Activated naive CD8-positive, alpha-beta T cell treated with anti-CD3 and anti-CD28 coated beads for 36 hours (primary cell): ENCODE measurements at places on chromosomes 12 and 14. TPM values are rescaled to one million over a fixed set of nuclear protein-coding genes. Genes with fewer than 3 reads are reported as not detected.

DNA sequence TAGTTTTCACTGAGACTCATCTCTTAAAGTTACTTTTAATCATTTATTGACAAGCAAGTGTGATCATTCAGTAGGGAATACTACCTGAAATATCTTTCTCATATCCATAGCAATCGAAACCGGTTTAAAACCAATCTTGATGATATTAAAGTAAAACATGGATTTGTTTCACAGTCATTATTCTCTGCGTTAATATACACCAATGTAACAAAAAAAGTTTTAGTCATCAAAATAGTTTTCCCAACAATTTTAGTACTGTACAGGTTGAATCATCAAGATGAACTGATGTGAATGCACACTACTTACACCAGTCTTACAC lies 137.0 kb upstream of the KRAS start:
- H3K4me3 ChIP-seq: peak overlapping the region; percentile 67
- H3K4me1 ChIP-seq: peaks cover 45% of the 10 kb centered on the region

- no peak overlapping the region for H3K4me3 ChIP-seq
- DNase-seq: no peak
- H3K4me1 ChIP-seq: peaks cover 3% of the 10 kb centered on the region
- H3K27ac ChIP-seq: no peak overlapping the region
- peaks cover 26% of the 10 kb centered on the region for H3K36me3 ChIP-seq
- no peaks in the 10 kb centered on the region for H3K27me3 ChIP-seq
These were observed 45.8 kb downstream of the CRADD start for GRCh38 chr12:93722835-93723567.

DNA sequence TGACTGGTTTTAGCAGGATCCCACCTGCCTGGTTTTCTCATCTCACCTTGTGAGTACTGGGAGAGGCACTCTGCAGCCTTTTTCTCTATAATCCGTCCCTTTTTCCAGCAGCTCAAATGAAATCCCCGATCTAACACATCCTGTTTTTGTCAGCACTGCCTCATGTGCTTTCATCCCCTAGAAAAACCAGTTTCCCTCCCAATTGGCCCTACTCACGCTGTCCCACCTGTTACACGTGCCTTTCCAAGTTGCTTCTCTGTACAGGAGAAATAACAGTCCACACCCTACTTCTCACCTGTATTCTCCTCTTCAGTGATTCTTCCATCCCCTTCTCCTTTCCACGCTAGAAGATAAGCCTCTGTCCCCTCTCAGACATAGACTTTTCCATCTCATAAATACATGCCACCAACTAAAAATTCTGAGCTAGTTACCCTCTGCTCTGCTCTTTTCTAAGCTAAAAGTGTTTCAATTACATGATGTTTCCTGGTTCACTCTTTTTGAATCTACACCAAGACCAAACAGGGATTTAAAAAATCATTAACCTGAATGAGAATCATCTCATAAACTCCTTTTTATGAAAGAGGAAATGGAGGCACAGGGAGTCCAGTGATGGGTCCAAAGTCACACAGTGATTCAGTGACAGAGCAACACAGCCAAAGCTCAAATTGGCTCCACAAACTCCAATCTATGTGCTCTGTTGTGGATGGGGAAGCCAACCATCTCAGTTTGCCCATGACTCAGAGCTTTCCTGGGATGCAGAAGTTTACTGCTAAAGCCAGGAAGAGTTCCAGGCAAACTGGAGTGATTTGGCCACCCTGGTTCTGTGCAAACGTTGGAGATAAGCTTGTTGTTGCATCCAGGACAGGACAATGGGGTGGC lies 240.0 kb upstream of the TMEM132C start:
- no peaks in the 10 kb centered on the region for H3K4me1 ChIP-seq
- H3K27me3 ChIP-seq: no peaks in the 10 kb centered on the region

DNA sequence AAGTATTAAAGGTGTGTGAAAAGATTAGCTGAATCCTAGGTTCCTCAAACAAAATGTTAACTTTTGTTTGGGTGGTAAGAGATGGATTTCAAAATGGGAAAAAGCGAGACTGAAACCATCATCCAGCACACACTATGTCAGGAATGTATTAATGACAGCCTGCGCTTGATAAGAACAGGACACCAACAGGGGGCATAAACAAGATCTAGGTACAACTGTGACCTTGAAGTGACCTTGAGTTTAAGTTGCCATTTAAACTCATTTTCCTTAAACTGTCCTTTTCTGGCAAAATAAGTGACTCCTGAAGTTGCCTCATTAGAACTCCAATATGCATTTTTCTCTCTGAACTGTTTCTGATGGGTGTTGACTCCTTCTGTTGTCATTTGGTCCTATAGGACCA lies 17.1 kb downstream of the PRKCH start:
- no peaks in the 10 kb centered on the region for H3K27me3 ChIP-seq
- H3K4me1 ChIP-seq: peaks cover 86% of the 10 kb centered on the region
- peak overlapping the region; percentile 53 for H3K4me3 ChIP-seq
- peaks cover 61% of the 10 kb centered on the region for H3K36me3 ChIP-seq

DNA sequence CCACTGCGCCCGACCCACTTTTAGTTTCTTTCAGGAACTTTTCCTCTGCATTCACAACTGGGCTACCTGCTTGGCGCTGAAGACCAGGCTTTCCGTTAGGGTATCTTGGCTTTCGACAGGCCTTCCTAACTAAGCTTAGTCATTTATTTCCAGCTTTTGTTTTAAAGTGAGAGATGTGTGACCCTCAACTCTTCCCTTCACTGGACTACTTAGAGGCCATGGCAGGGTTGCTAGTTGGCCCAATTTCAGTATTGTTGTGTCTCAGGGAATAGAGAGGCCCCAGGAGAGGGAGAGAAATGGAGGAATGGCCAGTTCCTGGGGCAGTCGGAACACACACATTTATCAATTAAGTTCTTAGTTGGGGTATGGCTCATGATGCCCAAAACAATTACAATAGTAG lies 10.4 kb downstream of the MTA1 start:
- DNase-seq: no peak
- H3K27me3 ChIP-seq: no peaks in the 10 kb centered on the region
- peaks cover 18% of the 10 kb centered on the region for H3K4me1 ChIP-seq
- H3K4me3 ChIP-seq: no peak overlapping the region
- H3K36me3 ChIP-seq: peaks cover 70% of the 10 kb centered on the region

GRCh38 chr14:38882533-38882932 lies 220.5 kb downstream of the SEC23A start:
- no peak overlapping the region for H3K4me3 ChIP-seq
- no peaks in the 10 kb centered on the region for H3K36me3 ChIP-seq
- no peaks in the 10 kb centered on the region for H3K4me1 ChIP-seq
- peaks cover 12% of the 10 kb centered on the region for H3K27me3 ChIP-seq
- no peak overlapping the region for H3K27ac ChIP-seq

DNA sequence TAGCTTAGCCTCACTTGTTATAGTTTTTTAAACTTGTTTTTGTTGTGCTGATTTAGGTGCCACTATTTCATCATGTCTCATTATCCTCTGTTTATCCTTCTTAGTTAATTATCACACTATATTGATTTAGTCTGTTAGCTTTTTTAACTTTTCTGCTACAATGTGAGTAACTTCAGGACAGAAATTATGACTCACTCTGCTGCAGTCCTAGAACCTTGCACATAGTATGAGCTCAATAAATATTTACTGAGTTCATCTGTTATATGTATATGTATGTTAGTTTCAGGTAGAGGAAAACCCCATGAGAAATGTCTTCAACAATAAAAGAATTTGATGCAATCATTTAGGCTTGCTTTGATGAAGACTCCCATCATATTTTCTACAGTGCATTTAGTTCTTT lies 224.3 kb upstream of the NAV3 start:
- H3K27me3 ChIP-seq: no peaks in the 10 kb centered on the region
- no peaks in the 10 kb centered on the region for H3K36me3 ChIP-seq
- H3K27ac ChIP-seq: no peak overlapping the region
- no peak for DNase-seq
- H3K4me3 ChIP-seq: no peak overlapping the region
- no peaks in the 10 kb centered on the region for H3K4me1 ChIP-seq

DNA sequence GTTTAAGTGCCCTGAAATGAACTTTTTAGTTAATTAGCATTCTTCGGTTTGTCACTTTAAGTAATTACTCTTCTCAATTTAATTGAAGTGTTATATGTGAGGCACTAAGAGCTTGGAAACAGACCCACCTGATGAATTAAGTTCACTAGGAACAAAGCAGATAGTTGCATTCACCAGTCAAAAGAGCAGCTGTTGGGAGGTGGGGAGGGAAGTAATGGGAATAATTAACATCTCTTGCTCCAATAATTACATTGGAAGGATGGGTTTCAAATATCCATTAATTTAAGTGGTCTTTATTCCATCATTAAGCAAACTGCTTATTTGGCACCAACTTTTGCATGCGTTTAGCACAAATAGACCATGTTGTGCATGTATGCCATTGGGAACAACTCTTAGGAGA lies 667.2 kb downstream of the GALC start:
- H3K4me3 ChIP-seq: no peak overlapping the region
- H3K27ac ChIP-seq: no peak overlapping the region
- no peak for DNase-seq
- no peaks in the 10 kb centered on the region for H3K4me1 ChIP-seq

GRCh38 chr12:27277846-27278260 lies 33.8 kb downstream of the STK38L start:
- H3K36me3 ChIP-seq: peaks cover 3% of the 10 kb centered on the region
- no peaks in the 10 kb centered on the region for H3K27me3 ChIP-seq
- H3K4me1 ChIP-seq: peaks cover 33% of the 10 kb centered on the region

DNA sequence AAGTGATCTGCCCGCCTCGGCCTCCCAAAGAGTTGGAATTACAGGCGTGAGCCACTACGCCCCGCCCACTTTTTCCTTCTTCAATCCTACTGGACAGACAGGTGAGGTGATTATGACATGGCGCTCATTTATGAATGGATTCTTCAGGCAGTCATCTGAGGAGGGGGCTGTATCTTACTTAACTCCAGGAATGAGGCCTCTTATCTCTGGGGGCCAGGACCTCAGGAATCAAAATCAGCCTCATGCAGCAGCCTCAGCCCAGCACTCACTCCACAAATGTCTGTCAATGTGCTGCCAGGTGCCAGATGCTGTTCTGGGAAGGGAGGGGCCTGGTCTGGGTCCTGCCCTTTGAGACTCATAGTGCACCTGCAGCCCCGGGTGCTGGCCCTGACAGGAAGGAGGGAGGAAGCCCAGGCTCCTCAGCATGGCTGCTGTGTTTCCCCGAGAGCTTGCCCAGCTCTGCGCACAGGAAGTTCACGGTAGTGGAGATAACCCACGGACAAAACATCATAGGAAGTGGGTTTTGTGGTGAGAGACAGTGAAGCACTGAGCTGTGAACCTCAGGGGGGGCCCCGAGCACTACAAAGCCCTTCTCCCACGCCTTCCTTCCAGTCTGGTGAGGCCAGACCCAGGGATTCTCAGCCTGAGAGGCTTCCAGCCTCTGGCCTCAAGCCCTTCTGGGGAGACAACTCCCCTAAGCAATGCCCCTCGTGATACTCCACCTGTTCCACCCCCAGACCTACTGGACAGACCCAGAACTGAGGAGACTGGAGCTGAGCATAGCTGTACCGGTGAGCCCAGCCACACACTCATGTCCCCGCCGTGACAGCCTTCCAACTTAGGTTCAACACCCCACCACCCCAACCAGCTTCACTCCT lies 22.3 kb downstream of the GALNT6 start:
- H3K4me3 ChIP-seq: peak overlapping the region; percentile 38
- peaks cover 44% of the 10 kb centered on the region for H3K4me1 ChIP-seq
- peak; percentile 88 for DNase-seq
- peaks cover 34% of the 10 kb centered on the region for H3K36me3 ChIP-seq

DNA sequence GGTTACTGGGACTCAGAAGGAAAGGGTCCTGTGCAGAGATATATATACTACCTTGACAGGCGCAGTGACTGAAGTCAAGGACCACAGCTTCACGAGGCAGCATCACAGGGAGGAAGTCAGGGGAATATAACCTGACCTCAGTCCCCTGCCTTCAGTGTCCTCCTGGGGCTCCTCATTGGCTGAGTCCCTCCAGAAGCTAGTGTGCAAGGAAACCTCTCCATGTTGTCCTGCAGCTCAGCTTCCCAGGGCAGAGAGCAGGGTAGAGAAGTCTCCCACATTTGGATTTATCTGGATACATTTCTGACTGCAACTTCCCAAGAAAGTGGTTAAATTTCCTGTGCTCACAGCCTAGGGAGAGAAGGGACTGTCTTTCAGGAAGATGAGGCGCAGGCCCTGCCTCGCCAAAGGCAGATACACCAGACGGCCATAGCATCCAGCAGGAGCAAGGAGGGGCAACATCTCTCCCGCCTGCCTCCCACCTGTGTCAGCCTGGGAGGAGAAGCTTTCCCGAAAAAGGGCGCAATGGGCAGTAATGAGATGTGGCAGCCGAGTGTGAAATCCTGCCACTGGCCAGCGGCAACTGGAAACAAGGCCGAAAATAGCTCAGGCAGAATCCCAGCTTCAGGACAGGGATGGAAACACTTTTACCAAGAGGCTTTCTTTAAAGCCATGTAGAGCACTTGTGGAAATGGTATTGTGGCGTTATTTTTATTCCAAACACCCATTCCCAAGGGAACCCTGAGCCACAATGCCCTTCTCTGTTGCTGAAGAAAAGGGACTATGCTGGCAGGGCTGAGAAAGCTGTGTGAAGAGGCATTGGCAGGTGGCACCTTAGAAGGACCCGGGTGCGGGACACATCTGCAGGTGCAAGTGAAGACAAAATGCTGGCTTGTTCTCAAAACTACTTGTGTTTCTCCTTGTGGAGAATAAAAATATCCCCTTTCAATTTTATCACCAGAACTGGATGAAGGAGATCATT lies 54.9 kb upstream of the HIF1A start:
- DNase-seq: no peak
- H3K27ac ChIP-seq: no peak overlapping the region
- H3K27me3 ChIP-seq: no peaks in the 10 kb centered on the region
- H3K4me1 ChIP-seq: peaks cover 33% of the 10 kb centered on the region

KRT5 gene
- total RNA-seq: not detected

AQP6 gene
- not detected for total RNA-seq

SART3 gene
- 80.9 TPM for total RNA-seq

ADAMTS20 gene
- not detected for total RNA-seq

ENDOU gene
- total RNA-seq: 0.08 TPM
